Activated gamma-delta T cell treated with anti-CD3 and anti-CD28 coated beads, Interleukin-2, amount 50 U/mL, for 16 hours (primary cell): ENCODE measurements at places on chromosomes 13 and 19.

DNA sequence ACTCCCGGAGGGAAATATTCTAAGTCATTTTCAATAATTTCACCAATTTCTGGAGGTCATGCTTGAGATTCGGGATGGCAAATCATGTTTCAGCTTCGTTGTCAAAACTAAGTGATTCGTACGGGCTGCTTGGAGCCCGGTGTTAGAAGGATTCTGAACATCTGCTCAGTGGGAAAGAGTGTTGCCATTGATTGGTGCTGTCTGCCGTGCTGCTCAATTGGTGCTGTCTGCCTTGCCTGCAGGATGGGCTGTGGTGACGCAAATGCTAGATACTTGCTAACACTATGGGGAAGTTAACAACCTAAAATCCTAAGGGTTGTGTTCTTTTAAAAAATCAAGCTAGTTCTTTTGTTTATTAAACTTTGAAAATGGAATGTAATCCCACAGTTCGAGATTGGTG, 17.3 kb upstream of the CACNG8 start:
- no peak for DNase-seq

- DNase-seq: no peak
Observed at GRCh38 chr13:62360609-62361008, 945.0 kb upstream of the PCDH20 start.

GRCh38 chr13:32895296-32895695, 120.9 kb upstream of the KL start:
- DNase-seq: no peak

- DNase-seq: no peak
Observed at GRCh38 chr19:43552616-43553015, 19.6 kb downstream of the ZNF575 start.

DNA sequence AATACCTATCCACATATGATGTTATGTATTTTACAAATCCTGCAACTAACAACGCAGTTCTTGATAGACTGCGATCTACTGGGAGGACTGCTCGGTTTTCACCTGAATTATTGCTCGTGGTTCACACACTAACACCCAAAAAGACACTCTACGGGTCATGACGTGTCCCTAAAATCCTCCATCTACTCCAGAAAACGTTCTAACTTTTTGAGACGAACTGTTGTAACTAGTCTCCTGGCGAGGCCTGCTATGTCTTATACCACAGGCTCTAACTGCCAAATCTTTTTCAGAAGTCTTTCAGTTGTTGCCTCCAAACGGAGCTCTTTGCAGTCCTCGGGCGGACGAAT, 108.2 kb downstream of the KCNRG start:
- no peak for DNase-seq

GRCh38 chr19:47619763-47620162, 10.8 kb downstream of the BICRA start:
- DNase-seq: no peak

DNA sequence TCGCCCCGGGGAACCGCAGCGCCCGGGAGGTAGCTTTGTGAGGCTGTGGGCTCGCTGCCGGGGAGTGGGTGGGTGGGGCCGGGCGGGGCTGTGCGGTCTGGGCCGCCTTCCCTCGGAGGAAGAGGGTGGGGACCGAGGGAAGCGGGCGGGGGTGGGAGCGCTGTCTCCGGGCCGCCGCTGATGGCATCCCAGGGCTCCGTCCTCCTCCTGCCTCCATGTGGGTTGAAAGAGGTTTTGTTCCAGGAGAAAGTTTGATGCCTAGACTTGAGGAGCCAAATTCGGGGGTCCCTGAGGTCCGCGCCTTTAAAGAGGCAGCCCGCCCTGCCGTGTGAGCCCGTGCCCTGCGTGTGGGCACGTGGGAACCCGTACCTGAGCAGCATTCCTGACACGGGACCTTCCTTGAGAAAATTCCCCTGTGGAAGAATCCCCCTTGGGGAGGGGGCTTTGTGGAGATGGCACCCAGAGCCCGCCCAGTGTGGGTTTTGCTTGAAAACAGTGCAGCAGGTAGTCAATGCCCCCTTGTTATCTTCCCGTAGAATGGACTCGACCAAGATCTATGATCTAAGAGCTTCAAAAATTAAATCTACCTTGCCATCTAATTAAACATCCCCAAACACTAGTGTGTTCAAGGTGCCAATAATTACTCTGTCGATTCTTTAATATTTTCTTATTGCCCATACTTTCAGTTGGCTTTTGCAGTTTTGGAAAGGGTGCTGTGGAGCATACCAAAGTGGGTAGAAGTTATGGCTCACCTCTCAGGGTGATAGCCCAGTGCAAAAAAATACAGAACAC, 107.8 kb downstream of the RXFP2 start:
- no peak for DNase-seq

- no peak for DNase-seq
Observed at GRCh38 chr13:25980255-25980654, 71.6 kb downstream of the SHISA2 start.

DNA sequence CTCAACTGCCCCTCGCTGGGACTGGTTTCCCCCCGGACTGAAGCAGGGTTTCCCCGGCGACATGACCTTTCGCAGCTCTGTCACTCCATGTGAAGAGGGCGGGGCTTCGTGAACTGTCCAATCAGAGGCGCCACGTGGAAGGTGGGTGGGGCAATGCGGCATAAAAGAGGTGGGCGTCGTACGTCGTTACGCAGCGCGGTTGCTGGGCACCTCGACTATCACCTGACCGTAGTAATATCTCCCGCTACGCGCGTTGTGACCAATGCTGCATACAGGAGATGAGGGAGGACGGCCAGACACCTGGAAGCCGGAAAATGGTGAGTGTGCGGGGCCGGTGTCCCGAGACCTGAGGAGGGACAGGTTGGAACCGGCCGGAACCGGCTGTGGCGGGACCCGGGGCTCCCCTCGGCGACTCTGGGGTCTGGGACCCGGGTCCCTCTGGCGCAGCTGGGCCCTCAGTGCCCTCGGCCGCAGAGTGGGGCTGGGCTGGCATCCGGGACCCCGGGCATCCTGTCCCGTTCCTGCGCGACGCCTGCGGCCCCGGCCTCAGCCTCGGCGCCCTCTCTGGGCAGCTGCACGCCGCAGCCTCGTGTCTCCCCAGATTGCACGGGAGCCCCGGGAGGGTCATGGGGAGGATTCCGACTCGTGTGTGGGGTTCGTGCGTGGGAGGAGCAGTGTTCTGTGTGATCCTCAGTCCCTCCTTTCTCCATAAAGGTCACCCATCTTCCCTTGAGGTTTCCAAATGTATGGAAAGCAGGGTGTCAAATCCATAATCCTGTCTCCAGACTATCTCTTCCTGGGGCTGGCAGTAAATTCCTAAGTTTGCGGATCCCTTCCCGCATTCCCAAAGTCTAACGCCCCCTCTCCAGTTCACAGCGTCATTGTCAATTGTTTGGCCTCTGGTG, 32.2 kb downstream of the ZNF136 start:
- DNase-seq: peak; percentile 60

DNA sequence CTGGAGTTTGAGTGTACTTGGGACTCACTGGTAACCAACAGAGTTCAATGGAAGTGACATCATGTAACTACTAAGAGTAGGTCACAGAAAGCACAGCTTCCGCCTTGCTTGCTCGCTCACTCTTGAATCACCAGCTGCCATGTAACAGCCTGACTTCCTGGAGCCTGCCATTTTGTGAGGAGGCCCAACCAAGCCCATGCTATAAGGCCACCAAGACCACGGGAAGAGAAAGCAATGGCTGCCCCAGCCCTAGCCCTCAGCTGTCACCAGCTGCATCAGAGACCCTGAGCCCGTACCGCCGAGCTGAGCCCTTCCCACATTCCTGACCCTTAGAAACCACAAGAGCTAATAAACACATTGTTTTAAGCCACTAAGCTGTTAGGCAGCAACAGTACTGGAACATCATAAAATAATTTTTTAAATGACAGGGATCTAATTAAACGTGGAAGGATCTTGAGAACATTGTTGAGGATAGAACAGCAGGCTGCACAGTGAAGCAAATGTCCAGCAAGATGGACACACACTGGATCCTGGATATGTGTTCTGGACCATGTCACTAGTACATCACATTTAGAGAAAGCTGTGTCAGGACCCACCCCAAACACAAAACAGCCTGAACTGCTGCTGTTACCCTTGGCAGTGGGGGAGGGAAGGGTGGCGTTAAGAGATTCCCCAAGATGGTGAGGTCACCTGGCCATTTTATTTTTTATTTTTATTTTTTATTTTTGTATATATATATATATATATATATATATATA, 21.7 kb upstream of the LDLR start:
- DNase-seq: no peak

- DNase-seq: no peak
Observed at GRCh38 chr13:22776394-22777186, 404.2 kb upstream of the SGCG start.

DNA sequence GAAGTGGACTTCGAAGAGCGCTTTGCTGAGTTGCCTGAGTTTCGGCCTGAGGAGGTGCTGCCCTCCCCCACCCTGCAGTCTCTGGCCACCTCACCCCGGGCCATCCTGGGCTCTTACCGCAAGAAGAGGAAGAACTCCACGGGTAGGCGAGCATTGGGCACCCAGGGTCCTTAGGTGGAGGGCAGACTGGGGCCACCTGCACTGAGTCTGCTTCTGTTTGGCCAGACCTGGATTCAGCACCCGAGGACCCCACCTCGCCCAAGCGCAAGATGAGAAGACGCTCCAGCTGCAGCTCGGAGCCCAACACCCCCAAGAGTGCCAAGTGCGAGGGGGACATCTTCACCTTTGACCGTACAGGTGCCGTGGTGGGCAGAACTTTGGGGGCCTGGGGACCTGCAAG, 8.0 kb upstream of the PRR19 start:
- DNase-seq: no peak

DNA sequence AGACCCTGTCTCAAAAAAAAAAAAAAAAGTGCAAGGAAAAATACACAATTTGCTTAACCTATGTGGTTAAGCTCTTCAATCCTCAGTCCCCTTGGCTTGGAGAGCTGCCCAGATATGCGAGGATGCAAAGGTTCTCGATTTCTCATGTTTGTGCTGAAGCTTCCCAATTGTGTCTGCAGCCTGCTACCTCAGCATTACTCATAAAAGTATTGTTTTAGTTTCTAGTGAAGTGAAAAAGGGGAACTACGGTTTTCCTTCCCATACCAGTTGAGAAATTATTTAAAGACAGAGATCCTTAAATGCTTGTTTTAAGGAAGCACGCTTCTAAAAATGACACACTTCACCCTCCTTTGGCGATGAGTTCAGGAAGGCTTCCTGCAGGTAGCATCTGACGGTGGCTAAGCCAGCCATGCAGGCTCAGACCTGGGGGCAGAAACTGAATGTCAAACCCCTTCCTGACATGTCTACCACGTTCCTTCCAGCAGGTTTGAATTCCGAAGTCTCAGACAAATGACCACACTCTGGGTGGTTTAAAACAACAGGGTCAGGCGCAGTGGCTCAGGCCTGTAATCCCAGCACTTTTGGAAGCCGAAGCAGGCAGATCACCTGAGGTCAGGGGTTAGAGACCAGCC, 47.9 kb downstream of the RUBCNL start:
- no peak for DNase-seq

DNA sequence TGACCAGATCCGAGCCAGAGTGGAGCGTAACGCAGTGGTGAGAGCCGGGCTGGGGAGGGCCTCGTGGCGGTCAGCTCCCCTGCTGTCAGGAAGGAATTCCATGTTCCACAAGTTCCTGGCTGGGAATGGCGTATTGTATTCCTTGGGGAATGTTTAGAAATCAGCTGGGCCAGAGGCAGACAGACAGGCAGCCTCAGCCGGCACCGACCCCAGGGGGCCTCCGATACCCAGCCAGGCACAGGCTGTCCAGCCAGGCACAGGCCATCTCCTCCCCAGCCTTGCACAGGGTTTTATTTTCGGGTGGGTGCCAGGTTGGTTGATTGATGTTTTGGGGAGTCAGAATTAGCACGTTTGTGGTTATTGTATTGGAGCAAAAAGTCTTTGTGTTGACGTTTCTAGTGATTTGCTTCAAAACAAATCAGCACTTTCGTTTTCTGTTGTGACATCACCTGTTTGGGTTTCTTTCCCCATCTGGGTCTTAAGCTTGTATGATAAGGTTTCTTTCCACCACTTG, 126.6 kb upstream of the MCF2L start:
- no peak for DNase-seq

GRCh38 chr19:42150364-42150763, 18.1 kb upstream of the POU2F2 start:
- no peak for DNase-seq

GRCh38 chr13:45899406-45899805, 47.9 kb upstream of the SIAH3 start:
- no peak for DNase-seq

- no peak for DNase-seq
Observed at GRCh38 chr13:112777637-112778406, 88.0 kb downstream of the ATP11A start.

- no peak for DNase-seq
Observed at GRCh38 chr13:31998131-31998530, 33.4 kb upstream of the FRY start.
